ENCODE measurements at places on chromosomes 4 and X.

- DNase-seq = no peak
Observed at GRCh38 chrX:125926295-125926694, 239.8 kb downstream of the DCAF12L2 start.

- DNase-seq = no peak
Observed at GRCh38 chr4:20640989-20641388, 59.3 kb upstream of the PACRGL start.

DNA sequence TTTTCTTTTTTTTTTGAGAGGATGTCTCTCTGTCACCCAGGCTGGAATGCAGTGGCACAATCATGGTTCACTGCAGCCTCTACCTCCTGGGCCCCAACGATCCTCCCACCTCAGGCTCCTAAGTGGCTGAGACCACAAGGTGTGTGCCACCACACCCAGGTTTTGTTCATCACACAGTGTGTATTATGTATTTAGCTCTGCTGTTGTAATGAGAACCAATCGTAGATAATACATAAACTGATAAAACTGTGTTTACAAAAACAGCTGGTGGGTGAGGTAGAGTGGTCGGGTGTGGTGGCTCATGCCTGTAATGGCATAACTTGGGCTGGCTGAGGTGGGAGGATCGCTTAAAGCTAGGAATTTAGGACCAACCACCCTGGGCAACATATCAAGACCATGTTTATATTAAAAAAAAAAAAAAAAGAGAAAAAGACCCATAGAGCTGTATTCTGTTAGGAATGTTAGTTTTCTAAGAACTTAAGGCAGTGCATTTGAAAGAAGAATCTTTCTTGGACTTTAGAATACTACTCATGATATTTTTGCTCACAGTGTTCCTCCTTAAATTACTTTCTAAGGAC is 34.9 kb downstream of the POLR2B start:
- DNase-seq = no peak

DNA sequence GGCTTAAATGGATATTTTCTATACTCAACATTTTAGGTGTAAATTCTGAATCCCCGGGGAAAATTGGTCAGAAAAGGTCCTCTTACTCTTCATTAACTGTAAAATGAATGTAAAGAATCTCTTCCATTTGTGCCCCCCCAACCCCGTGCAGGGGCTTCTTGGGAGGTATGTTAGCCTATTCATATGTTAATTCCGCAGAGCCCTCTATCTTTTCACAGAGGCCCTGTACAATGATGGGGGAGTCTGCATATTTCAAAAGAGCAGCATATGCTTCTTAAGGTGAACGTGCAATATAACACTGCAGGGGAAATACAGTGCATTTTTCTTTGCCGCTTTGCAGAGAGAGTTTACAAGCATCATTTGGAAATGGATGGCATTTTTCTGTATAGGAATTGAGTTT is 88.5 kb upstream of the CXorf66 start:
- no peak for DNase-seq

DNA sequence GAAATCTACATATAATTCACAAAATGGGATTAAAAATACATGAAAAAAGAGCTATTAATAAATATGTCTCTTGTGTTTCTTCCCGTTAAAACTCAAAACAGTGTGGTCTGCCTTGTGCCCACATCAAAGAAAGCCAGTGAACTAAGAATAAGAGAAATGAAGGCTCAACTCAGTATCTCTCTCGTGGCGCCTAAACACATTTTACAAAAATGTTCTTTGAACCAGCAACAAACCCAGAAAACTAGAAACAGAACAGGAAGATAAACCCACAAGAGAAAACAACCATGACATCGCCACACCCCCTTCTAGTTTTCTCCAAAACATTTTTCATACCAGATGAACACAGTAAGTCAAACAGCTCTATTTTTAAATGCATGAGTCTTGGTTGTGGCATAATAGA is 130.1 kb downstream of the DCHS2 start:
- no peak for DNase-seq

- peak; percentile 5 for DNase-seq
Observed at GRCh38 chrX:151153086-151153485, 23.3 kb upstream of the GPR50 start.

DNA sequence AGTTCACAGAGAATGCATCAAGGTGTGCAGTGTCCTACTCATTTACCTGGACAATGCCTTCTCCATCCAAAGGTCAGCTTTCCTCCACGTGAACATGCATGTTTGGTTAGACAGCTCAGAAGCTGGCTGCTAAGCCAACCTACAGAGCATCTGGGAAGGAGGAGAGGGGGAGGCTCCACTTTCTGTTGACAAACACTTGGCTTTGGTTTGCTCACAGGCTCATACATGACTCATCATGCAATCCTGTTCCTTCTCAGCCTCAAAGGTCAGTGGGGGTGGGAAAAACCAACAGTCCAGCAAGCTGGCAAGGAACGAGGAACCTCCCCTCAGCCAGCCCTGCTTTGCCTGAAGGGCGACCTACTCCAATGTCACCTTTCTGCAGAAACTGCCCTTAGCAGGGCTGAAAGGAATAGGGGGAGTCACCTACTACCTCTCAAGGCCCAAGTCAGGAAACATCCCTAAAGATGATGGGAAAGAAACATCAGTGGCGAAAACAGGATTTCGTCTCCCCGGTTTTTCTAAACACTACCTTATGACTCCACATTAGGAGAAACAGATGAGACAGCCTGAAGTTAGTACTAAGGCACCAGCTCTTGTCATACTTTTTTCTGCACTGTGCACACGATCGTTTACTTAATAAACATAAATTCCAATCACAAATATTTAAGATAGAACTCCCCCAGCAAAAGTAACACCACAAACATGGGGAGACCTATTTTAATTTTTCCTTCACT is 37.9 kb downstream of the RELL1 start:
- peak; percentile 54 for DNase-seq

DNA sequence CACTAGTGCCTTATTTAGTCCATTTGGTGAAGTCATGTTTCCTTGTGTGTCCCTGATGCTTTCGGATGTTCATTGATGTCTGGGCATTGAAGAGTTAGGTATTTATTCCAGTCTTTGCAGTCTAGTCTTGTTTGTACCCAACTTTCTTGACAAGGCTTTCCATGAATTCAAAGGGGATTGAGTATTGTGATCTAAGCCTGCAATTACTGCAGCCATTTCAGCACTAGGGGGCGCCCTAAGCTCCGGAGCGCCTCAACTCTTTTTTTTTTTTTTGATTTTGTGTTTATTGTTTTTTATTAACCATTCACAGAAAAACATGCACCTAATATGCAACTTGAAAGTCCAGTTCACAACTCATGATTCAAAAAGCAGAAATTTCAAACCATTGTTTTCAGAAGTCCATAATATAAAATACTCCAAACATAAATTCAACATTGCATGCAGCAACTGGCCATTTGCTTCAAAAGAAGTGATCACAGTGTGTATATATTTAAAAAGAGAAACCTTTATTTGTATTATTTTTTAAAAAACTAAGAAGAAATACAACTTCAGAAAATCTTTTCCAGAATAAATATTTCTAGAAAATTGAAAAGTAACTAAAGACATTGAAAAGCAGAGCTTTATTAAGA is 59.2 kb downstream of the PTPN13 start:
- DNase-seq = no peak

GRCh38 chr4:32519060-32519459 is 1798.9 kb downstream of the PCDH7 start:
- no peak for DNase-seq

- DNase-seq = no peak
Observed at GRCh38 chrX:10608099-10608498, 12.3 kb downstream of the MID1 start.

- peak; percentile 1 for DNase-seq
Observed at GRCh38 chr4:102036619-102037376, 246.3 kb downstream of the BANK1 start.

- no peak for DNase-seq
Observed at GRCh38 chr4:25535701-25536473, 119.8 kb upstream of the SLC34A2 start.

DNA sequence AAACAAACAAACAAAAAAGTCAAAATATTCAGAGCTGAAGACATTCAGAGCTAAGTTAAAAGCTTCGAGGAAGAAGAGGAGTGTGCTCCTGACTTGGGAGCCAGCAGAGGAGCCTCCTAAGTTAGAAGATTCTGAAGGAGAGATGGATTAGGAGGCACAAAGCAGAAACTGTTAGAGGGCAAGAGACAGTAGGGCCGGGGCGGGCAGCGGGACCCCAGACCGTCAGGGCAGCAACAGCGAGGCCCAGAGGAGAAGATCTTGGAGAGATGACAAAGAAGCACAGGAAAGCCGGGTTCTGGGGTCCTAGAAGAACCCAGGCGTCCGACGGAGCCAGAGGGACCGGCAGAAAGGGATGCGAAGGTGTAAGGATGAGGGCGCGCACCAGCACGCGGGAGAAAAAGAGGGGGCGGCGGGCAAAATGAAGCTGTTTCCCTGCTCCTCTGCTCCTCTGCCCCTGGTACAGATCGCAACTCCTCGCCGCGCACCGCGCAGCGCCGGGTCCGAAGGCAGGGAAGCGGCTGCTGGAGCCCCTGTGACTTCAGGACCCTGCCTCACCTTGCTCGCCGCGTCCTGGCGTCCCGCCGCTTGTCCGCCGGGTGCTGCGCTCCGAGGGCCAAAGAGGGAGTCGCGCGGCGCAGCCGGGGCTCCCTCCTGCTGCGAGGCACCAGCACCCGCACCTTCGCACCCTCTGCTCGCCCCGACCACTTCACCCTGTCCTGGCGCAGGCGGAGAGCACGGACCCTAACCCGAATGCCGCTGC is 477 bp downstream of the KLHL13 start:
- peak; percentile 60 for DNase-seq

DNA sequence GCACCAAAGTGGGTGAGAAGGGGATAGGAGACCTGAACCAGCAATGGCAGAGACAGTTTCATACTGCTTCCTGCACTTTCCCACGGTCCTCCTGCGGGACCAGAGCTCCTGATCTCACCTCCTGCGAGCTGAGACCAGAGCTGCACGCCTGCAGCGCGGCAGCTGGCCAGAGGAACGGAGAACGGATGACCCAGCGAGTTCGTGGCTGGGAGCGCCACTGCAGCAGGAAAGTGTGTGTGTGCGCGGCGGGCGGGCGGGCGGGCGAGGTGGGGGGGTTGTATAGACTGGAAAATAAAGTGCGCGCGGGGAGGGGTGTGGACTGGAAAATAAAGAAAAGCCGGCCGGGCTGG is 16.5 kb downstream of the MCF2 start:
- no peak for DNase-seq

DNA sequence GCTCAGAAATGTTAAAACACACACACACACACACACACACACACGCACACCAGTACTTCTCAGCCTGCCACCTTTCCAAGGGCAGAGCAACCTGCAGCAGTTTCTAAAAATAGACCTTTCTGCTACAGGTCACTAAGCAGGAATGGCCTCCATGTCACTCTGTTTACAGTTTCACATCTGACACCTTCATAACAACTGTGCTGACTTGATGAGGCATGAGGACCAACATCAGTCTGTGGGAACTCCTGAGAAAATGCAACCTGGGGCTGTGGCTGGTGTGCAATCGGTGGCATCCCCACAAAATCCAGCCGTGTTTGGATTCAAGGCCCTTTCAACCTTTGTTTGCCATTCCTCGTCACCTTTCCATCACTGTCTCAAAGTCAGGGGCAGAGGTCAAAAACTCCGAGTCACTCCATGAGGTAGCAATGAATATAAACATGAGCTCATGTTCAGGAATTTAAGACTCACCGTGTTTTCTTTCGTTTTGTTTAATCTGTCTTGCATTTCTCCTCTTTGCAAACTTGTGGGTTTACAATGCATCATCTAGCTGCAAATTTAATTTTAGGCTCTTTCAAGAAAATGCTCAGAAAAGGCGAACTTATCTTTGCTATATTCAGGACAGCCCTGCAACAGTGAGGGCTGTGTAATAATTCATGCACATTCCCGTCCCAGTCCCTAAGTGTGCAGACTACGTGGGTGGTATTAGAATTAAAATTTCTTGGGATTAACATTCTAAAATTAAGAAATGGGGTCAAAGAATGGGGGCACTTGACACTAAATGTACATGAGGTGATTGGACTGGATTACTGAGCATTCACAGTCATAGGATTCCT is 135.3 kb downstream of the SHROOM3 start:
- DNase-seq = peak; percentile 36

DNA sequence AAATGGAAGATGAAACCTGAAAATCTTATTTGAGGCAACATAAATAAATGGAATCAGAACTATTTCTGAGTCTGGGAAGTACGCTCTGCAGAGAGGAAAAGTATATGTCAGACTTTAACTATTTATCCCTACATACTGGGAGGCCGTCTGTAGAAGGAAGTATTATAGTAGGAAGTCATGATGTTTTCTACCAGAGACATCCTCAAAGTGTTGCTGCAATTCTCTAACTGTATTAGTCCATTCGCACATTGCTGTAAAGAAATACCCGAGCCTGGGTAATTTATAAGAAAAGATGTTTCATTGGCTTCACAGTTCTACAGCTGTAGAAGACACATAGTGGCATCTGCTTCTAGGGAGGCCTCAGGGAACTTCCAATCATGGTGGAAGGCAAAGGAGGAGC is 88.7 kb upstream of the TBL1X start:
- DNase-seq = no peak

DNA sequence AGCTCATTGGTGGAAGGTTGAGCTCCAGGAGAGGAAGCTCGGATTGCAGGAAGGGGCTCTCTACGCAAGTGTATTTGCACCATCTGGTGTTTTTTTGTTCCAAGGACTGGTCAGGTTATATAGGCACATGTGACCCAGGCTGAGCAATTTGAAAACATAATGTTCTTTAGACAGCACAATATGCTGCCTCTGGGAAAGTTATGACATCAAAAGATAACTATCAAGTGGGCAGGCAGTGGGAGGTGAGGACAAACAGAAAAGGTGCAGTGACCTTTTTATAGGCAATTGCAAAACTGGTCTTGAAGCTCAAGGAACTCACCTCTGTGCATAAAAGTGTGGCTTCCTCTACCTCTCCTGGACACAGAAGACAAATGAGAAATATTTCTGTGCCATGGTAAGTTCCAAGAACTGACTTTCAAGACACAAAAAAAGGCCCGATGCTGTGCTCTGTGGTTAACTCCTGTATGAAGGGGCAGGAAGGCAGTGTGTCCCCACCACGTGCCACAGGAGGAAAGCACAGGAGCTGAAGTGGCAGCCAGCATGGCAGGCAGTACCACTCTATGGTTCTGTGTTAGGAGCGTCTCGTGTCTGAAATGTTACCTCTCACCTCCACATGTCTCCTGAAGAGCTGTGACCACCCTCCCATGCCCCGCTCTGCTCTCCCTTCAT is 128.6 kb downstream of the SHROOM3 start:
- DNase-seq = no peak

DNA sequence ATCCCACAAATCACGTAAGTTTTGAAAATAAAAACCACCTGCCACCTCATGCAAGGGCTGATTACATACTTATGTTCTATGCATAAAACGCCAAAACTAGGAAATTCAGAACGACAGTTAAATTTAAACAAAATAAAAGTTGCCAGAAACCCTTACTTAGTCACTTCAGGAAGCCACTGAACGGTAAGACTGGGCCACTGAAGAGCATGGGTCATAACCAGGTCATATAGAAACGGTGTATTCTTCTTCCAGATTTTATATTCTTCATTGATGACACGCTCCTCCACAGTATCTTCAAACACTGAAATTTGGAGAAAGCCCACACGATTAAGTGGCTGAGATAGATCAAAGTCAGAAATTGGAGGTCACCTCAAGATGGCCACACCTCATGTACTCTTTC is 1.2 kb downstream of the RBBP7 start:
- DNase-seq = no peak
